ENCODE measurements at places on chromosomes 11 and 22.
A peak's percentile ranks its signal among the peaks of the same experiment; 100 is the strongest.

GRCh38 chr11:128315933-128316332, 271.4 kb downstream of the ETS1 start:
- no peak for DNase-seq

DNA sequence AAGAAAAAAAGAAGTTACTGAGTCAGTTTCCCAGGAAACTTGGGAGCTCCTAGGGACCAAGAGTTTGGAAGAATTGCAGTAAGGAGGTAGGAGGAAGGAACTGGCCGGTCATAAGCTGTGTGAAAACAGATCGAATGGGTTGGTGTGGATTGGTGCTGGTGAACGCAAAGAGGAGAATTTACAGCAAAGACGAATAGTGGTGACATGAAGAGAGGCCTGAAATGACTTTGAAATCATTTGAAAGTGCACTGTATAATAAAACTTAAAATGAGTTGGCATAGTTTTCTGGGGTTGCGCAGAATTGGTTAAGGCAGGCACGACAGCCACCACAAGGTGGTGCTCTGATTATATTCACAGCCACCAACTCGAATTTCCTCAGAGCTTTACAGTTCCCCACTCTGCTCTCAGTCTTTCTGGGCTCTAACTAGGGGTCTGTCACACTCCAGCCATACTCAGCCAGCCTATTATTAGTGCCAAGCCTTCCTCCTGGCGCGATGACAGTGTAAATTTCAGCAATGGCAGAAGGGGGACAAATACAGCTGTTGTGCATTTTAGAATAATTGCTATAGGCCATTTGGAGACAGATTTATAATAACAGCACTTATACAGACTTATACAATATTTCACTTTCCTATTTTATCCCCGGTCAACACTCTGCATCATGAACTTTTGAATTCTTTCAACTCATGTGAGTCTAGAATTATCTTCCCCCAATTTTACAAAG, 8.3 kb upstream of the HTR3B start:
- peak; percentile 38 for DNase-seq

DNA sequence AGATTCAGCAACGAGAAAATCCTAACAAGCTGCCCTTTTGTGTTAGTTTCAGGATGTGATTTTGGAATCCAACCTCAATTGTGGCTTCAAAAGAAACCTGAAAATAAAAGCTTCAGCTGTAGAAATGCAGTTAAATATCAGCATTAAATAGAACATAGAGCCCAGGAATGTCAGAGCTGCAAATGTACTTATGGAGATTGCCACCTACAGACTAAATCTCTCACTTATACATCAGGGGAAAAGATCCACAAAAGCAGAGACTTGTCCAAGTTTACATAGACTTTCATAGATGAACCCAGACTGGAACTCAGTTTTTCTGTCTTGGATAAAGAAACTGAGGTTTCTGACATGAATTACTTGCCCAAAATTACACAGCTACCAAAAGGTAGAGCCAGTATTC, 446.6 kb downstream of the DLG2 start:
- DNase-seq: no peak

GRCh38 chr11:111933872-111934271, 3.3 kb upstream of the DIXDC1 start:
- DNase-seq: no peak

- no peak for DNase-seq
Observed at GRCh38 chr22:25970374-25970911, 198.8 kb upstream of the SEZ6L start.

DNA sequence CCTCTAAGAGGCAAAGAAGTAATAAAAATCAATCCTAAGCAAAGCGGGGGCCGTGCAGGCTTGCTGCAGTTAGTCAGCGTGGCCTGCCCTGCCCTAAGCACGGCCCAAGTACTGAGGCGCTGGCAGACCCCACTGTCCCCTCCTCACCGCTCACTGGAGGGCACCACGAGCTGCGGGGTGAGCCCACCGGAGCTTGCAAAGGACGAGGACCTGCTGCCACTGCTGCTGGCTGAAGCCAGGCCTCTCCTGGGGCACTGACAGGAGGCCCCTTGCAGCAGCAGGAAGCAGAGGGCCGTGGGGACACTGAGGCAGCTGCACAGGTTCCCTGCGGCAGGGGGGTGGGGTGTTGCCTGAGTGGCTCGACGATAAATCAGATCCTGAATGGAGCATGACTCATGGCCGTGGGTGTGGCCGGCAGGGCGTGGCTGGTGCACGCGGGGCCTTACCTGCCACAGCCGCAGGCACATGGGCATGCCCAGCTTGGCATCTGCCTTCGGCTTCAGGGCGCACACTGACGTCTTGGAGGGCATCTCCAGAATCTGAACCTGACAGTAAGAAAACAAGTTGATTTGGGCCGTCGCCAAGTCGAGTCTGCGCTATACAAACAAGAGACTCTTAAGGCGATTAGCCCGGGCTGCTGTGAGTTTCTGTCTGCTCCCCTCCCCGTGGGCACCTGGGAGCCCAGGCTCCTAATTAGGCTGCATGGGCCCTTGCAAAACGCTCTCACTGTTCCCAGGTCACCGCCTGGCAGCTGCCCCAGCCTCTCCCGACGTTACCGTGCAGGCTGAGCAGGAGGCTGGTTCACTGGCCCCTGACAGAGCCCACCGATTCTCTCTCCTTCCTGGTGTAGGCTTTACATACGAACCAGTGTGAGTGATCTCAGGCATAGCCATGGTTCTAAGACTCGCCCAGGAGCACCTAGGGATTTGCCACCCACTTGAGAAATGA, 45.9 kb downstream of the TBX1 start:
- no peak for DNase-seq

DNA sequence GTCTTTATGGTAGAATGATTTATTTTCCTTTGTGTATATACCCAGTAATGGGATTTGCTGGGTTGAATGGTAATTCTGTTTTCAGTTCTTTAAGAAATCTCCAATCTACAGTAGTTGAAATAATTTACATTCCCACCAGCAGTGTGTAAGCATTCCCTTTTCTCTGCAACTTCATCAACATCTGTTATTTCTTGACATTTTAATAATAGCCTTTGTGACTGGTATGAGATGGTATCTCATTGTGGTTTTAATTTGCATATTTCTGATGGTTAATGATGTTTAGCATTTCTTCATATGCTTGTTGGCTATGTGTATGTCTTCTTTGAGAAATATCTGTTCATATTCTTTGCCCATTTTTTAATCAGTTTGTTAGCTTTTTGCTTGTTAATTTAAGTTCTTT, 901.2 kb downstream of the METTL15 start:
- DNase-seq: no peak

GRCh38 chr11:15651816-15652215, 537.1 kb downstream of the INSC start:
- no peak for DNase-seq

GRCh38 chr11:10818594-10818993, 9.9 kb upstream of the EIF4G2 start:
- no peak for DNase-seq

DNA sequence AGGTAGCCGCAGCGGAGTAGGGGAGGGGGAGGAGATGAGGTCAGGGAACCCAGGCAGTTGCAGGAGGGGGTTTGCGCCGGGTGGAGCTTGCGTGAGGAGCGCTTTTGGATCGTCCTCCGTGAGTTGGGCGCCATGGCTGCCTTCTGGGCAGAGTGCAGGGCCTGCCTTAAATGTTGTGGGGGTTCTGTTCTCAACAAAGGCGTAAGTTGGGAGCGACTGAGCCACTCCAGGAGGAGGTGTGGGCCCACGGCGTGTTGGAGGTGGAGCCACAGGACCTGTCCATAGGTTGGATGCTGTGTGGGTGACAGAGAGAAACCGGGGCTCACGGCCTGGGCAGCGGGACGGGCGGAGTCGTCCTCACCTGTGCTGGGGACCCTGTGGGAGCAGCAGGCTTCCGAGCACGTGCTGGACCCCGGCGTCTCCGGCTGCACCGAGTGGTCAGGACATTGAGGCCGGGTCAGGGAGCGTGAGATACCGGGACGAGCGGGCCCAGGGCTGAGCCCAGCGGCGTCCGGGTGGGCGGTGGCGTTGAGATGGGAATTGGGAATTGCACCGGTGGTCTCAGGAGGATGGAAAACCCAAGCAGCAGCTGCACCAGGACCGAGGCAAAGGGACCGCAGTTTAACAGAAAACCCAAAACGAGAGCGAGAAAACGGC, 977 bp upstream of the PGGHG start:
- no peak for DNase-seq

DNA sequence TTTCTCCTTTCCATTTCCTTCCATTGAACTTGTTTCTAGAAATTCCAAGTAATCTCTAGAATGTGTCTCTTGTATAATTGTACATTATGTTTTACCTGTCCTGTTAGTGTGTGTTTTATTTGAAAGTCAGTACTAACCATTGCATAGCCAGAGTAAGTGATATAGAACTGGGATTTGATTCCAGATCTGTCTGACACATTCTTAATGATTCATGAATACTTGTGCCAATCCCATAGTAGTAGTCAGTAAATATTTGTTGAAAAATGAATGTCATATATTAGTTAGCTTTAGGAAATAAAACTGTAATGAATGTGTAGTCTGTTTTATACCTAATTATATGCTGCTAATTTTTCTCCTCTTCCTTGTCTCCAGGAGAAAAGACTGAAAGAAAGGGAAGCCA, 186.9 kb downstream of the DDX10 start:
- DNase-seq: no peak

DNA sequence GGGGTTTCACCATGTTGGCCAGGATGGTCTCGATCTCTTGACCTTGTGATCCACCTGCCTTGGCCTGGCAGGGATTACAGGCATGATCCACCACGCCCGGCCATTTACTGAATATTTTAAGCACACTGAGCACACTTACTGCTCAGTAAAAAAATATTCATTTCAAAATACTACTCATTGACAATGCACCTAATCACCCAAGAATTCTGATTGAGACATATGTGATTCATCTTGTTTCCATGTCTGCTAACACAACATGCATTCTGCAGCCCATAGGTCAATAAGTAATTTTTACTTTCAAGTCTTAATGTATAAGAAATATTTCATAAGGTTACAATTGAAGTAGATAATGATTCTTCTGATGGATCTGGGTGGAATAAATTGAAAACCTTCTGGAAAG, 4.2 kb upstream of the OR52J3 start:
- no peak for DNase-seq

GRCh38 chr11:35619855-35620640, 1.8 kb downstream of the FJX1 start:
- no peak for DNase-seq

GRCh38 chr11:95231881-95232605, 1.0 kb upstream of the SESN3 start:
- peak; percentile 44 for DNase-seq

DNA sequence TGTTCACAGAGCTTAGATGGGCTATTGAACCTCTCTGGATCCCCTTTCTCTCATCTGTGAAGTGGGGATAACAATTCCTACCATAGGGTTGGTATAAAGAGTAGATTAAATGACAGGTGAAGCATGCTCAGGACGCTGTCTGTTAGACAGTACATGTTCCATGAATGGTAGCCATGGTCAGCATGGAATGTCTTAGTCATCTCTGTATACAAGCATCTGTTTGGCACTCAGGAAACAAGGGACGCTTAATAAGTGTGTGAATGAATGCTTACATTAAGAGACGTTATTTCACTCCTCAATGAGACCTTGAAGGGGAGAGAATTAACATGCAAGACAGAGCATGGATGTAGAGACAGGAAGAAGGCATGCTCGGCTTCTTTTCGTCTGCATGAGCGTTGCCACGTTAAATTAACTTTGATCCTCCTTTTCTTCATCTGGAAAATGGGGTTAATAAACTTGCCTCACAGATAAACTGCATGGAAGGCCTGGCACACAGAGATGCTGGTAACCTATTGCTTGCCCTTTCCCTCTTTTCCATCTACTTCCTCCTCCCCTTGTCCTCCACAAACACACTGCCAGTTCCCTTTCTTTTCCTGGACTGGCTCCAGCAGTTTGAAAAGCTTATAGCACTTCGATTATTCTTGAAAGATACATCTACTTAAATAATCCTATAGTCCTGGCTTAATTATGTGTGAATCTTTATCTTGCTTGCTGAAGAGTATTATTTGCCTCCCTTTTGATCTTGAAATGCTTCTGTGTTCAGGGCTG, 267.2 kb upstream of the MTNR1B start:
- no peak for DNase-seq

- no peak for DNase-seq
Observed at GRCh38 chr11:23405350-23405937, 545.2 kb upstream of the CCDC179 start.

DNA sequence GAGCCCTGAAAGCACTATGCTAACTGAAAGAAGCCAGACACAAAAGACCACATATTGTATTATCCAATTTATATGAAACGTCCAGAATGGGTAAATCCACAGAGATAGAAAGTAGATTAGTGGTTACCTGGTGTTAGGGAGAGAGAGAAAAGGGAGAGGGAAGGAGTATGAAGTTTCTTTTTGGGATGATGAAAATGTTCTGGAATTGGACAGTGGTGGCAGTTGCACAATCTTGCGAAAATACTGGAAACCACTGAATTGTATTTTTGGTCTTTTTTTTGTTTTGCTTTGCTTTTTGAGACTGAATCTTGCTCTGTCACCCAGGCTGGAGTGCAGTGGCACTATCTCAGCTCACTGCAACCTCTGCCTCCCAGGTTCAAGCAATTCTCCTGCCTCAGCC, 63.5 kb downstream of the MRTFA start:
- DNase-seq: no peak

DNA sequence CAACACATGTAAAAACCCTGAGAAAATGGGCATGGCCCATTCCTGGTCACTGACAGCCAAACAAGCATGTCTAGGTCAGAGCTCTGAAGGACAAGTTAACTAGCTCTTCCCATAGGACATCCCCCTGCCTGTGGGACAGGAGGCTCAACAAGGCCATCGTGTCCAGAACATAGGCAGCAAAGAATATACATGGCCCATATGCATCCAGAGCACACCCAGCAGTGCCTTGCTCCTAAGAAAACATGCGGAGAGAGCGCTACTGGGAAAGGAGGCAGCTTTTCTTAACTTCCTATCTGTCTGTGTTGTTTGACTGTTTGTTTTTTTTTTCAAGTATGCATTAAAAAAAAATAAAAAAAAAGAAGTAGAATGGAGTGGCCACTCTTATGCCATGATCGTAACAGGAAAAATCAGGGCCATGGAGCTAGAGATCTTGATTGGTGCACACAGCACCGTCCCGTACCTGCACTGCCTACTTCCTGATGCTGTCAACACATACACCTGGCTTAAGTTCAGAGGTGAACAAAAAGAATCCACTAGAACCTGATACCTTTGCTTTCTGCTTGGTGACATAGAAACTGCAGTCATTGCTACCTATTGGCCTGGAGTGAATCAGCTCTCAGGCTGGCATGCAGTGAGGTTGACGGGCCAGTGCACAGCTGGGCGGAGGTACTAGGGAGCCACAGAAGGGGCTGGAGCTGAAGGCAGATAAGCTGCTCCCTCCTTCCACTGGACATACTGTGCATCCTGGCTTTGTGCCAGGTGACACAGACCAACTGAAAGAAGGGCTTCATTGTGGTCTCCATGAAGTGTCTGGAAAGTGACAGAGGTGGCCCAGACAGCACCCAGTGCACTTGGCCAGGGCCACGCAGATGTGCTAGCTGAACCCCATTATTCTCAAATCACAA, 11.9 kb downstream of the UFD1 start:
- no peak for DNase-seq

Measured in effector memory CD8-positive, alpha-beta T cell (primary cell).